PC-9 (cell line): ENCODE measurements at places on chromosomes 16 and 17. TPM values are rescaled to one million over a fixed set of nuclear protein-coding genes. Genes with fewer than 3 reads are reported as not detected.

The MT1F gene
- 4.0 and 10.3 TPM in 2 replicates for total RNA-seq

DNA sequence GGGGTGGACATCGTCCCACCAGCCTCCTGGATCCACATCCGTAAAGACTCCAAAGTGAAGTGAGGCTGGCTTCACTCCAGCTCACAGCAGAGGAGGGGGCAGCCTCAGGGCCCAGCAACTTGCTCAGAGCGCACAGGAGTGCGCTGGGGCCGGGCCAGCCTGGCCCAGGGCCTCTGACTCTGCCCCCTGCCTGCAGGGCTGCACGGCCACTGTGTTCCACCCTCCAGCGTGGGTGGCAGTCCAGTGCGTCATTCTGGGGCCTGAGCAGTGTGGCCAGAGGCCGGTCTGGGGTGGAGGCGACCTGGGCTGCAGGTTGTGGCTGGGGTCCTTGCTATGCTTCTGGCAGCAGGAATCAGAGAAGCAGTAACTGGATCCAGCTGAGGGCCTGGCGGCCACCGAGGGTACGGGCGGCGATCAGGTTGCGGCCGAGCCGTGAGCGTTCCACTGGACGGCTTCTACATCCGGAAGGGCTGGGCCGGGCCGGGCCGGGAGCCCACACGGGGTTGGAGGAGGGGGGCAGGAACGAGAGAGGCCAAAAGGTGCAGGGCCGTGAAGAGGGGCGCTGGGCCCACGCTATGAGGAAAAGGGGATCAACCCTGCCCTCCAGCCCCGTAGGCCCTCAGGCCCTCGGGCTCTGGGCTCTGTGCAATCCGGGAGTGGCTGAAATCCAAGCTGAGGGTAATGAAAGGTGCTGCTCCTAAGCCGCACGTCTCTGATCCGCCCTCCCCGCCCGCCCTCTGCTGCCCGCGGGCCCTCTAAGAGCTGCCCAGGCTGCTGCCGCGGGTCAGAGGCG, at the start of gene FSCN2:
Gene FSCN2 (plus strand): TSS at position 787 of the 793 bp plus-strand sequence. CDS start 155 bp downstream, outside the sequence.
- peak; percentile 52 for DNase-seq
- peaks cover 8% of the 10 kb centered on the region; the same call in 1 of the 2 replicates for H3K27me3 ChIP-seq
- no peaks in the 10 kb centered on the region for H3K4me1 ChIP-seq
- no peaks in the 10 kb centered on the region for H3K36me3 ChIP-seq

GRCh38 chr16:66926961-66927436, 1.7 kb upstream of the RRAD start:
- H3K36me3 ChIP-seq, result no peaks in the 10 kb centered on the region
- 0 out of 2 replicates have a peak overlapping the region, but pooled peaks have one; percentile 26 for H3K27ac ChIP-seq
- peaks cover 58% of the 10 kb centered on the region for H3K4me1 ChIP-seq
- H3K4me3 ChIP-seq, result no peak overlapping the region

The SLC43A2 gene
- 6.8 and 9.3 TPM in 2 replicates for total RNA-seq
